NCI-H1930 (cell line): ENCODE measurements at places on chromosomes 1 and 21.

DNA sequence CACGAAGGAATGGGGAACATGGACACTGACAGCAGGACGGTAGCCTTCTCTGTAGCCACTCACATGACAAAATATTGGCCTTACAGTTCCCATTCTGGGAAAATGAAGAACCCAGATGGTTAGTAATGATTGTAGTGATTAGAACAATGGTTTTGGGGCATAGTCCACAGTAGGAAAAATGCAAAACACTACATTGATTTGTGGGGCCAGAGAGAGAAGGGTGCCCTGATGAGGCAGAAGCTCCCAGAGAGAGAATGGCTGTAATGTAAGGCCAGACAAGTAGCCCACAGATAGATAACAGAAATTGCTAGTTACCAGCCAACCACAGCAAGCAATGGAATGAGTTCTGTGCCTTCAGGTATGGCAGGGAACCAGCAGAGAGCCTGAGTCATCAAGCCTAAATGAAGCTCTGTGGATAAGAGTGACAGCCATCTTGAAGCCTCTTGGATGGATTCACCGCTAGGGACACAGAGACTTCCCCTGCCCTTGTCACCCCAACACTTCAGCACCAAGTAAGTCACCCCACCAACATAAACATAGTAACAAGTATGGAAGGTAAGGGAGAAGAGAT, 206.1 kb downstream of the BACH1 start:
- DNase-seq: no peak

GRCh38 chr1:165773324-165773965, 4.8 kb upstream of the TMCO1 start:
- DNase-seq: no peak

GRCh38 chr1:181905944-181906597, 155.4 kb downstream of the ZNF648 start:
- DNase-seq: no peak

DNA sequence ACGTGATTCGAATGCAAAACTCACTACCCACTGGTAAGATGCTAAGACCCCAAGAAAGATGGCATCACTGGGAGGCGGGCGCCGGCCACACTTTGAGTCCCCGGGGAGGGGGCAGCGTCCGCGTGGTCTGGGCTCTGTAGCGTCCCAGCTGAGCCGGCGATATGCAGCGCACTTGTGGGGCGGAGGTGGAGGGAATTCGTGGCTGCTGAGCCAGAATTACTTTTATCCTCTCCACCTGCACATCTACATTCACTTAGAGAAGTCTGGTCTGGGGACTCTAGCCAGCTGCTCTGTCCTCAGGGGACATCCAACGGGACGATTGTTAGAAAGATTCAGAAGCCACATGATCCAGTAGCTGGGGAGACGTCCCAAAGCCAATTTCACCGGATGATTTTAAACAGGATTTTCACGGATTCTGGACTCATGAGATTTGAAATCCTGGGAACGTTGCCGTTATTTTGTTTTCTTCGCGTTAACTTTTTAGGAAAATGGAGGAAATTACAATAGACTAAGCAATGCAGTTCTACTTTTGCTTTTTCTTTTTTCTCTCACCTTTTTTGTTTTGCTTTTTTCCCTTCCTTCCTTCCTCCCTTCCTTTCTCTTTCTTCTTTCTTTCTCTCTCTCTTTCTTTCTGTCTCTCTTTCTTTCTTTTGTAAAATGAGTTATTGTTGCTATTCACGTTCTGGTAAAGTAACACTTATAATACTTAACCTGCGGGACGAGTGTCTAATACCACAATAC, 1.3 kb downstream of the JAM2 start:
- DNase-seq: peak; percentile 32
